NCI-H2029 (cell line): ENCODE measurements at places on chromosomes 13 and 19.
A peak's percentile ranks its signal among the peaks of the same experiment; 100 is the strongest.

- no peak for DNase-seq
These were observed 19.0 kb downstream of the FNDC3A start for GRCh38 chr13:48994706-48995105.

- DNase-seq: no peak
These were observed 16.0 kb downstream of the TM6SF2 start for GRCh38 chr19:19257137-19257536.

DNA sequence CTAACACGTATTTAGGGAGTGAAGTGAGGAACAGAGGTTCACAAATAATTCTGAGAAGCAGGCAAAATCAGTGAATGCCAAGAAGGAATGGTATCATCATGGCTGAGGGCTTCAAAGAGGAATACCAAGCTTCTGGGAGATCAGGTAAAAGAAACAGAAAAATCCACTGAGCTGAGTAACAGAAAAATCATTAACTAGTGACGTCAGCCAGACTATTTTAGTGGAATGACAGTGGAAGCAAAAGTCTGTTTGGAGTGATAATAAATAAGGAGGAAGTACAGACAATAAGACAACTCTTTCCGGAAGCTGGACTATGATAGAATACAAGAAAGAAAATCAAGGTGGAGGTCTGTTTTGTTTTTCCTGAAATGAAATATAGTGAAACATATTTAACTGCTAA, 83.5 kb downstream of the SACS start:
- no peak for DNase-seq

DNA sequence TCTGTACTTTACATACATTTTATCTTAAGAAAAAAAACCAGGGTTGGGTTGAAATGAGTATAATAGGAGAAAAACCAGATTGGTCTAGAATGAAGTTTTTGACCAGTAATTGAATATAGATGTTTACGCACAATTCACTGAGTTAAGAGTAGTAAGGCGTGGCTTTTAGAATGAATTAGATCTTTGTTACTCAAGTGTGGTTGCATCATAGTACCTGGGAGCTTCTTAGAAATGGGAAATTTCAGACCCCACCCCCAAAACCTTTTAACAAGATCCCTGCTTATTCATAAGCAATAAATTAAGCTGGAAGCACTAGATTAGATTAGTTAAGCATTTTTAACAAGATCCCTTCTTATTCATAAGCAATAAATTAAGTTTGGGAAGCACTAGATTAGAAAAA, 28.7 kb upstream of the LMO7 start:
- DNase-seq: no peak

- DNase-seq: no peak
These were observed 75.7 kb upstream of the ZNF91 start for GRCh38 chr19:23470873-23471545.

GRCh38 chr13:101490406-101491015, 38.0 kb downstream of the ITGBL1 start:
- no peak for DNase-seq

DNA sequence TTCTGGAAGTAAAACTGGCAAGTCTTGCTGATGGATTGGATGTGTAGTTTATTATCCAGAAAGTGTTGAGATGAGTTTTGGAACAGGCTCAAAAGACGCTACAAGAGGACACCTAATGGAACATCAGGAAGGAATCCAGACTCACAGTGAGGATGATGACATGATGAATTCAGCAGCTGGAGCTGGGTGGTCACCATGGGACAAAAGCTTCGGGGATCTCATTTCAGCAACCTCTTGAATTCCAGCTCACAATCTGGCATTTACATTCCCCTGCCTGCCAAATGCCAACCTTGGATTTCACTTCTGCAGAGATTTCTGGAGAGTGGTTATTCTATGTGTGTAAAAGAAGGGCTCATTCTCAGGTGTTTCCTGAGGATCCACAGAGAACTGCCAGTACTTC, 288.0 kb upstream of the TMTC4 start:
- no peak for DNase-seq

DNA sequence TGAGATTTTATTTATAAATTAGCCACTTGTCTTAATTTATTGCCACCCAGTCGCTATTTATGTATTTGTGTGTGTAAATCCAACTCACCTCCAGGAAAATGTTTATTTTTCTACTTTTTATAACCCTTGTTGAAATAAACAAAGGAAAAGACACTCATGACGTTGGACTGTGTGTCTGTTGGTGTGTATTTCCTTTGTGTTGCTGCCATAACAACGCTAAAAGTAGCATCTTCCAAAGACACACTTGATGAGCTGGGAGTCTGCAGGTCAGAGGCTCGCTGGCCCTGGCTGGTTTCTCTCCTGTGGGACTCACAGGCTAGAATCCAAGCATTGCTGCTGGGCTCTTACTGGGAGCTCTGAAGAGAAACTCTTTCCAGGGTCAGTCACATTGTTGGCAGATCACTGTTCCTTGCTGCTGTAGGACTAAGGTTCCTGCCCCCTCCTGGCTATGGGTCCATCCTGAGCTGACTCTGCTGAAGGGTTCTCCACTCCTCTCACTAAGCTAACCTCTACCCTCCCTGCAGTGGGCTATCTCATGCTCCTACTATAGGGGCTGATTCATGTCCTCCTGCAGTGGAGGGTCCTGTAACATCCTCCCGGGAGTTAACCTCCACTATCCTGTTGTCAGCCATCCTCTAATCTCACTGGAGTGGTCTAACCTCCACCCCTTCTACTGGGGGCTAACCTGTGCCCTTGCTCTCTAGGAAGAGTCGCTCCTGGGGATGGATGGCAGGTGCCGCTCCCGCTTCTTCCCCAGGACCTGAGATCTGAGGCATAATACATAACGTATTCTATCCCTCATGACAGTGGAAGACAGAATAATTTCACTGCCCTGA, 2.1 kb downstream of the IFNL2 start:
- DNase-seq: peak; percentile 72

DNA sequence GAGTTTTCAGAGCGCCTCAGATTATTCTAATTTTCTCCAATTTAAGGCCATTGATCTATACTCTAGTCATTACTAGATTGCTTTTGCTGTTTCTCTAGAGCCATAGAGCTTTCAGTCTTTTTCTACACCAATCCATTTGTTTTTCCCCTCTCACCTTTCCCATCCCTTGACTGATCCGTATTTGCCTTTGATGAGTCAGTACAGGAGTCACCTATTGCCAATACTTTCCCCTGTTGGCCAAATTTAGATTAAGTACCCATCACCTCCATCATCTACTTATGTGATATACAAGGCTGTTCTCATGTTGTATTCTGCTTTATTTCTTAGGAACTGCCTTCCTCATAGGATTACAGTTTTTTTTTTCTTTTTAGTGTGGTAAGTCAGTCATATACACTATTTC, 463.2 kb downstream of the KLF12 start:
- no peak for DNase-seq

DNA sequence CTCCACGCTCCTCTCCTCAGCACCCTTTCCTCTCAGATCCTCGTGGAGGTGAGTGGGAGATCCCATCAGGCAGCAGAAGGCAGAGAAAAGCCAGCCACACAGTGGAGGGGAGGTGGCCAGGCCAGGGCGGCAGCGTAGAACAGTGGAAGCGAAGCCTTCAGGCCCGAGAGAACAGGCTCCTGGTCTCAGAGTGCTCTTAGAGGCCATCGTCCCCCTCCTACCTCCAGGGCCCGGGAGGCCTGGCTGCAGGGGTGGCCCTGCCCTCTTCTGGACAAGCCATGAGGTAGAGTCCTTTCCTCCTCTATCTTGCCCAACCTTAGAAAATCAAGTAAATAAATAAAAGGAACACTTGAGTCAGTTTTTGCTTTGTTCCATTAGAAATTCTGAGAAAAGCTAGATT, 202.0 kb downstream of the KATNAL1 start:
- DNase-seq: no peak

DNA sequence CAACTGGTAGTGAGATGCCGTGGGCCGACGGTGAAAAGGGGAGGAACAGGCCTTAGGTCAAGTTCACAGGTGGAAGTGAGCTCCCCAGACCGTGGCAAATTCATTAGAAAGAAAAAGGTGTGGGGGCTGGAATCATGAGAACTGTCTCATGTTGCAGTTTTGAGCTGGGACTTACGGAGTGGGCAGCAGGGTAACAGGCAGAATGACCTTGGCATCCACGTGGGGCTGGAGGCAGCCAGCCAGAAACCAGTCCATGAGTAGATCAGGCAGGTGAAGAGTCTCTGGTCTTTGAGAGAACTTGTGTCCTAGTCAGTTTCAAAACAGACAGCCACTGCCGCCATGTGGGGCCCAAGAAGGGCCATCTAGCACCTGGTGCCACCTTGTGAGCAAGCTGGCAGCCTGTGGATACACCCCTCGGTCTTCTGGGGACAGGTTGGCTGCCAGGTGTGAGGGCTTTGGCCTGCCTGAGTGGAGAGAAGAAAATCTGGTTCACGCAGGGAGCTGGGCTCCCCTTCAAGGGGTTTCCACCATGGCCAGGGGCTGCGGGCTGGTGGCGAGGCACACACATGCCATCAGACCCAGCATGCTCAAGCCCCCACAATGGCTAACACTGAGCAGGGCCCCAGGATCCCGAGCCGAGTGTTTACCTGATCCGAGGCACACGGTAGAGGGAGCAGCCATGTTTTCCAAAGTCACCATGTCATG, 23.9 kb downstream of the TSSK6 start:
- DNase-seq: no peak

DNA sequence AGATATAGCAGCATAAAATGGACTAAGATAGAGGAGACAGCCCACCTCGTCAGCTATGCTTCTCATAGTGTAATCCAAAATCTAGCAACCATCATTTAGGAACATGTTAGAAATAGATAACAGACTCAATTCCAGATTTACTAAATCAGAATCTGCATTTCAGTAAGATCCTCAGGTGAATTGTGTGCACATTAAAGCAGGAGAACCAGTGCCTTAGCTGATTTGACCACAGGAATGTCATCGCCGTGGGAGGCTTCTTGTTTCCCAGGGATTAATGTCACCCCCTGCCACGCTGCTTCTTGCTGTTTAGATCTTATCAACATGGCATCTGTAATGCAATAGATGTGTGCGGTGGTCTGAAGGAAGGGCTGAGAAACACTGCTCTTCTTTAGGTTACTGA, 84.0 kb downstream of the GPC5 start:
- DNase-seq: no peak

DNA sequence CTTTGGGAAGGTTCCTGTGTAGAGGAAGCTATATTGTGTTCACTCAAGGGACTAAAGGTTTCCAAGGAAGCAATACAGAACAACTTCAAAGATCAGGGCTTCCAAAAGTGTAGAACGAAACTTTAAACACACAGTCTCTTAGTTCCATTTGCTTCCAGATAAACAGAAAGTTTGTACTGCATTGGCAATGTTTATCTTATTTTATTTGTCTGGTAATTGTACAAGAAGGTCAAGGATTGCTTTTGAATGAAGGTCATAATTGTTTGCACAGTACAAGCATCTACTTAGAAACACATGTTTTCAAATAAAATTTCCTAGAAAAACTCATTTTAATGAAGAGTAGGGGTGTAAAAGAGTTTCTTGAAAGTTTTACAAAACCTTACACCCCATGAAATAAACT, 712.7 kb upstream of the SGCG start:
- no peak for DNase-seq

GRCh38 chr19:41694831-41695635, 7.0 kb upstream of the CEACAM7 start:
- no peak for DNase-seq

DNA sequence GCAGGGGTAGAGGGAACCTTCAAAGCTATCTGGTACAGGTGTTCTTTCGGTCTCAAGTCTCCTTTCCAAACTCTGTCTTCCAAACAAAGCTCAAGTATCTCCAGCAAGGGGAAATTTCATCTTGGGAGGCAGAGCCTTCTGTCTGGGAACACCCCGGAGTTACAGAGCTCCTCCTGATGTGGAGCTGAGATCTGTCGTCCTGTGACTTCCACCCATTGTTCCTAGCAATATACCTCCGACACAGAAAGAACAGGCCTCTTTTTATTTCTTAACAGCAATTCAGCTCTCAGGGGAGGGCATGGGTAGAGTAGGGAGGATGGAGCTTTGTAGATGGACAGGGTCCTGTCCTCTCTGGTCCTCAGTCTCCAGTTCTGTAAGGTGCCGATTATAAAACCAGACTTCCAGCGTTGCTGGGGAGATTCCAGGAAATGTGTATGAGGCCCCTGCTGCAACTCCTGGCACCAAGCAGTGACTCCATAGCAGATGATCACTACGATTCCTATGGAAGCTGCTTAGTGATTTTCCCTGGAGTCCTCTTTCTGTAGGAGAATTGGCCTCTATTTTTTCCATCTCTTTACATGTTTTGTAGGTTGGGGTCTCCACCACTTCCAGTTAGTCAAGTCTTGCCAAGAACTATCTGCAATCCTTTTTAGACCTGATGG, 56.0 kb upstream of the ARGLU1 start:
- no peak for DNase-seq

DNA sequence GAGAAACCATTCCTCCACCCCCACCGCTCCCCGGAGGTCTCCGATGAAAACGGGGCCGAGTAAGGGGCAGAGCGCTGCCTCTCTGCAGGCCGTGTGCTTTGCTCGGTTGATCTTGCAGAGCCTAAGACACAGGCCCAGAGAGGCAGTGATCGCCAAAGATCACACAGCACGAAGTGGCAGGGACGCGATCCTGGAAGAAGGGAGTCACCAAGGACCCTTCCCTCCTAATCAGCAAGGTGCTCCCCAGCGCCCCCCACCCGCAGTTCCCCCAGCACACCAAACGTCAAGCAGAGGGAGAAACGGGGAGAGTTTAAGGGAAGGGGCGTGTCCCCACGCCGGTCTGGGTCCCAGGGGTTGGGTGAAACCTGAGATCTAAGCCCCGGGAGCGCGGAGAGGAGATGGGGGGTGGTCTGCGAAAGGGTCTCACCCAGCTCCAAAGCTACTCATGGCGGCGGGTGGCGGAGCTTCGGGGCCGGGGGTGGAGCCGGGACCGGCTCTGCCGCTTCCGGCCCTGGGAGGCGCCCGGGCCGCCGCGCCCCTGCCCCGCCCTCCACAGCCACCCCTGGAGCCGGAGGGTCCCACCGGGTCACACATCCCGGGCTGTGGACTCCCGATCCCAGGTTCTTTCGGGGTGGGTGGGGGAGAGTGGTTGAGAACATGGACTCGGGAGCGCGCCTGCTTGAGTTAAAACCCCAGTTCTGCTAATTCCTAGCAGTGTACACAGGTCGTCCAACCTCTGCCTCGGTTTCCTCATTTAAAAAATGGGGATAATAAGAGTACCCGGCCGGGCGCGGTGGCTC, at the start of gene EML2:
Gene EML2 (minus strand): TSS at position 468 of the 800 bp plus-strand sequence. CDS start 21 bp downstream, at position 447.
- DNase-seq: peak; percentile 7
